Kidney (tissue), 22 donors: ENCODE measurements at places on chromosomes 6 and 20. TPM values are rescaled to one million over a fixed set of nuclear protein-coding genes. Genes with fewer than 3 reads are reported as not detected.

DNA sequence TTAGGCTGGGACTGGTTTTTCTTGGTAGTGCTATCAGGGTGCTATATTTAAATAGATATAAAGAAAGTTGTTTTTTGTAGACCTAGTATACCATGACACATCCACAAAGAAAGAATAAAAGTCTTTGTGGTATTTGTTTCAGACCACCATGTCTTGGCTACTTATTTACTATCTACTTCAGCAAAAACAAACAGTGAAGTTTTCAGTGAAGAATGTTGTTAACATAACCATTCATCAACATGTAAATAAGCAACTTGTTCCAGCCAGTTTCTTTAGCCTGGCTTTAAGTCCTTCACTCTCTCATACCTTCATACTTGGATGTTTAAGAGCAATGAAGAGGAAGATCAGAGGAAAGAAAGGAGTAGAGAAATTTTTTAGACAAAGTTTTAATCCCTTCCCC lies 624.1 kb downstream of the CD109 start:
- DNase-seq: no peak

- peak; percentile 72 for DNase-seq
Measured at GRCh38 chr6:43669050-43669921, 18.3 kb downstream of the MRPS18A start.

PSORS1C1 gene
- polyA plus RNA-seq: 2.1 TPM

- no peak for DNase-seq
Measured at GRCh38 chr20:63749597-63750508, 10.3 kb downstream of the SLC2A4RG start.

MYB gene
- not detected for polyA plus RNA-seq

DNA sequence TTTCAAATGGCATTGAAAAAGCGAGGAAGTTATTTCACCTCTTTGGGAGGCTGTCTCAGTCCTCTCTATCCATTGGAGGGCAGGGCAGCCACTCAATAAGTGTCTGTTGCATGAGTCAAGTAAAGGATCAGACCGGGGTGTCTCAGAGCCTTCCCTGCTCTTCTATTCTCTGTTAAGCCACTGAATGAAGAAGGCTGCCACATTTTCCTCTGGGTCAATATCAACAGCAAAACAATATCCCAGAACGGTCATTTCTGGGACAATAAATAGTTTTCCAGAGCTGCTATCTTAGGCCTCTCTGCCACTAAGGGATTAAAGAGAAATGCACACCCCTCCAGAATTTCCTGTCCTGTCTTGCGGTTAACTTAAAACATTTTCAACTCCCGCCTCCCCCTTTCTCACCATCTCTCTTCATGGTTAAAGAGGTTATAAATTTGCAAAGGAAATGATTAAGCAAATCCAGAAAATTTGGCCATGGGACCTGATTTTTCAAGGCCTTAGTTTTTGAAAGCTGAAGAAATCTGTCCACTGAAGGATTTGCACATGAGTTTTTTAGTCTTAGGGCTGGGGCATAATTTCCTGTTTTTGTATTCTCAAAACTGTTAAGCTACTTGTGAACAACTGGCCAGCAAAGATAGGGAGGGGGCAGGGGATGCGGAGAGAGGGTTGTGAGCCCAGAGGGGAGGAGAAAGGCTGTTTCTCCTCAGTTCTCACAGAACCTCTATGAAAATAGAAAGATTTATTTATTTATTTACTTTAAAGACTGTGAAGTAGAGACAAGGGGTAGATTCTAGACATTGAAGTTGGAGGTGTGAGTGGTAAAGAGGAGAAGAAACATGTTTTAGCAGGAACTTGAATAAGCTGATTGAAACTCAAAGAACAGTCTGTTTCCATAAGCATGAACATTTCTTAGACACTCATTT lies 135.7 kb downstream of the BCAS1 start:
- no peak for DNase-seq

DNA sequence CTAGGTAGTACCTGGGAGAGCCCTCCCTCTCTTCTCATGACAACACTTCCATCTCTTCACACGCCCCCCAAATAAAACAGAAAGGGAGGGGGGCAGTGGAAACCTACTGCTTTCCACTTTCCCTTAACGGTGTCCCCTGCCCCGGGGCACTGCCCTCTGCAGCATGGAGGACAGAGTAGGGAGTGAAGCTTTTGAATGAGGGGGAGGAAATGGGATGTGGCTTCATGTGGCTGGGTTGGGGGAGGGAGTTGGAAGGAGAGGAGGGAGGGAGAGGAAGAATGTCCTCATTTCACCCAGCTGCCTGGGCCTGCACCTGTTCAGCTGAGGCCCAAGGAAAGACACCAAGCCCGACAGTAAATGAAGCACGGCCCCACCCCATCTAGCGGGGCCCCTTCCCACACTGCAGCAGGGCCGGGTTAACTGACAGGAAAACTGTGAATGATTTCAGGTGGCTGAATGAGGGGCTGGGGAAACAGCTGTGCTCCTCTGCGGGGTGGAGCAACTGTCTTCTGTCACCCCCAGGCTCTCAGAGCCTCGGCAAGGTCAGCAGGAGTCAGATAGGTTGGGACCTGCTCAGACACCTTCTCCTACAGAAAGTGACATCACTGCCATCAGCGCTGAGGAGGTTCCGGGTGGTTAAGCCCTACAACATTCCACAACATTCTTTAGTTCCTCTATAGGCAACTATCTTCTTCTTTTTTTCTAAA lies 40.0 kb upstream of the TAF8 start:
- peak; percentile 85 for DNase-seq

DNA sequence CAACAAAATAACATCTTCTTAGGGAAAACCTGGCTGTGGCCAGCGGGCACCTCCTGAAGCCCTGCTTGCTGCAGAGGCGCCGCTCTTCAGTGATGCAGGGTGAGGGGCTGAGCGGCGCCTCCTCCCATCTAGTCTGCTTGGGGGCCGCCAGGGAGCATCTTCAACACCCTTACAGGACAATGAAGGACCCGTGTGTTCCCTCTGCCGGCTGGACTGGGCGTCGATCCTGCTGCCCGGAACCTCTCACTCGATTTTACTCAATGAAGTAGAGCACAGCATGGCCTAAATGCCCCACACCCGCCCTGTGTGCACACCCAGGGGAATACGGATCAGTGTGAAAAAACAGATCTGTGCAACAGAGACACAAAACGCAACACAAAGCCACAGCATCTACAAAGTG lies 28.5 kb upstream of the MPC1 start:
- DNase-seq: peak; percentile 61

DNA sequence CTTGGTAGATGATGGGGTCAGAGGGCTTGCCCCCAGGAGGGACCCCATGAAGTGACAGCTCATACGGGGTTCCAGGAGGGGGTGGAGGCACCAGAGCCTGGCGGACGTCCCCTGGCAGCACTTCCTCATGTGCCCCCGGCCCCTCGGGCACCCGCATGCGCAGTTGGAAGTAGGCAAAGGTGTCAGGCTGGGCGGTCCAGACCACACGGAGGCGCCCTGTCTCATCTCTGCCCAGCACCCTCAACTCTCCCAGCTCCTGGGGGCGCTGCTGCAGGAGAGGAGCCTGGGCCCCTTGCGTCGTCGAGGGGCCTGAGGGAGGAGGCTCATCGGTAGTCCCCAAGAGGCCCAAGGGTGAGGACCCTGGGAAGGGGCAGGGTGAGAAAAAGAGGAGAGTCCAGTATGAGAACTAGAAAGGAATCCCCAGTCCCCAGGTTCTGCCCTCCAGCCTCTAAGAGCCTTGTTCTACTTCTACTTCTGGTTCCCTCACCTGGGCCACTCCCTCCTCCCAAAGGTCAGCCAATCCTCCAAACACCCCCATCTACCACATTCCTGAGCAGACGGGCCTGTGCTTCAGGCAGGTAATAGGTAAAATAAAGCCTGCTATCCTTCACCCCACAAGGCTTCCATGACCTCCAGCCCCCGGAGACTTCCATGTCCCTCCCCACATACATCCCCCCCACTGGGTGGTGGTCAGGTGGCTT lies 23.2 kb downstream of the TNXB start:
- DNase-seq: no peak

- DNase-seq: no peak
Measured at GRCh38 chr6:170505306-170505705, 47.8 kb downstream of the PSMB1 start.

DNA sequence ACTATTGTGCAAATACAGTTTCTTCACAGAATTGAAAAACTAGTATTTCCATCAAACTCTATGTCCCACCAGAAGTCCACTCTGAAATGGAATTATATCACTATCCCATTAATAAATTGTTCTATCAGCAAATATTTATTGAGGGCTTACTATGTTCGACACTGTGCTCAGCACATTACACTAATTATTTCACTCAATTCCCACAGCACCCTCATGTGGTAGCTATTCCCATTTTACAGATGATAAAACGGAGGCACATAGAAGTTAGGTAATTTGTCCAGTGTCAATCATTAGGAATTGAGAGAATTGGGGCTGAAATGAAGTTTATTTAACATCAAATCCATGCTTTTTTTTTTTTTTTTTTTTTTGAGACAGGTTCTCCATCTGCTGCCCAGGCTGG lies 52.5 kb downstream of the MKKS start:
- DNase-seq: no peak
